Jurkat, Clone E6-1 (cell line): ENCODE measurements at places on chromosomes 6 and 20.
A peak's percentile ranks its signal among the peaks of the same experiment; 100 is the strongest.

DNA sequence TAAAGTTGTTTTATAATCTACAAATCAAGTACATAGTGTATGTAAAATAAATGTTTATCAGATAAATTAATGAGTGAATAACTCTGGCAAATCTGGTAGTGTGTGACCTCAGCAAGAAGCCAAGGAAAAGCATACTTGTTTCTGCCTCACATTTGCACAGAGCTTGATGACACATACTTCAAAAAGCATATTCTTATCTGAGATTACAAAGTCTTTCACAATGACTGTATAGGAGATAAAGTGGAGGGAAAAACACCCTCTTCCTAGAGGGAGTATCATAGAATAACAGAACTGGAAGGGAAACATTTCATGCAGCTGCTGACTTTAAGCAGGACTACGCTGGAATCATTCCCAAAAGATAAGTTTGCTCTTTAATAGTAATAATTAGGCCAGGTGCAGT lies 28.1 kb upstream of the AKAP7 start:
- DNase-seq = no peak

GRCh38 chr6:163776906-163777686 lies 362.6 kb downstream of the QKI start:
- DNase-seq = no peak

DNA sequence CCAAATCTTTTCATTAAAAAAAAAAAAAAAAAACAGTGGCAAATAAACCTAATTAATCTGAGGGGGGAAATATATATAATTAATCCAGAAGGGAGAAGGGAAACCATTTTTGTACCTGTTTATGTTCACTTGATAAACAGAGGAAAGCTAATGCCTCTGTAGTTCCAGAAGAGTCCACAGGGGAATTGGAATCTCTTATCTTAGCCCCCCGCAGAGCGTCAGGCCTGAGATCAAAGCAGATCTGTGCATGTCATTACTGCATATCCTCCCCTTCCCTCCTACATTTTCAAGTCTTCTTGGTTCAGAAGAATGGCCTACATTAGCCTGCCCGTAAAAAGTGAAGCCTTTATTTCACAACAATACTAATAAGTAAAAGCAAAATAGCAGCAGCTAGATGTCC lies 157.2 kb downstream of the PTPRT start:
- DNase-seq = peak; percentile 2

- no peak for DNase-seq
Observed at GRCh38 chr20:5072756-5073659, 46.8 kb downstream of the PCNA start.

- no peak for DNase-seq
Observed at GRCh38 chr6:68774843-68775242, 139.8 kb downstream of the ADGRB3 start.

DNA sequence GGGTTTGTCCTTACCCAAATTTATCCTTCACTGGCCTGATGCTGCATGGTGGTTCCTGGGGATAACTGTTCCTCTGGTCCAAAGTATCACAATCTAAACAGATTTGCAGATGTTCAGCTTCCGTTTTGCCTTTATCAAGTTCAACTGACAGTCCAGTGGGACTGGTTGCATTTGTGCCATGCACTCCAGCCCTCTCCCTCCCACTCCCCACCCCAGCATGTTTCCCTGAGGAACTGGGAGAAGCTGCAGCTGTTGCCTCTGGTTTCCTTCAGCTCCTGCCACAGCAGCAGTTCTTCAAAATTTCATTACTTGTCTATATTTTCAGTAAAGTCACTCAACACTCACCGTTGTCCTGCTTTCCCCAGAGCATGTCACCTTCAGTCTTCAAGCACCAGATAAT lies 39.5 kb upstream of the KIF16B start:
- DNase-seq = no peak

DNA sequence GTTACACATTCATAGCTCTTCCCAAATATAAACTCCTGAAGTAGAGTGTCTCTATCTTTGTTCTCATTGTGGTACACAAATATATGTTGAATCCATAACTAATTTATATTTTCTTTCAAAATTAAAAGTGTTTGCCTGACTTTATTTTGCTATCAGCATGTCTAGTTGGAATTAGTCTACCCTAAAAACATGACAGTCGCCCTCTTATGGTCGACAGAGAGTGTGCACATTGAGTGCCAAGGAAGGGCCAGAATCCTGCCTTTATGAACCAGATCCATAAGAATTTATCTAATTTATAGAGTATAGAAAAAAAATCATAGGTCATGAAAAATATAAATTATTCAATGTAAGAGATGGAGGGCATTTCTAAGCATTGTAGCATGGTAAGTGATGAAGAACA lies 12.3 kb upstream of the DEFB112 start:
- DNase-seq = peak; percentile 3

DNA sequence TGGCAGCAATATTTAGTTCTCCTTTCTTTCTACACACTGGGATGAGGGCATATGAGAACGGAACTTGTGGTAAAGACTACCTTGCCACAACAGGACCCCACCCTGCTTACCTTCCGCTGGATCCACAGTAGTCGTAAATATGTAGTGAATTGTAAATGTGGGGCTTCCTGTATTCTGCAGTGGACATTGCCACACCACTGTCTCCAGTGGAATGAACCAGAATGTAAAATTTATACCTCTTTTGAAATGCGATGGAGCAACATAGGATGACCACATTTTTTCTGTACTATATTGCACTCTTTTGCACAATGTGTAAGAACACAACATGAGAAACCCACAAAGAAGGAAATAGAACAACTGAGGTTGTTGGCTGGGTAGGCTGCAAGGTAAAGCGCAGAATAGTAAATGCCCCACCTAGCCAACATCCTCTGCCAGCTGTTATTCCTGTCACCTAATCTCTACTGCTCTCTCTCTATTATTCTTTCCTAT lies 16.1 kb upstream of the RIPOR2 start:
- peak; percentile 82 for DNase-seq

GRCh38 chr20:59117526-59117925 lies 46.1 kb upstream of the ZNF831 start:
- DNase-seq = no peak

DNA sequence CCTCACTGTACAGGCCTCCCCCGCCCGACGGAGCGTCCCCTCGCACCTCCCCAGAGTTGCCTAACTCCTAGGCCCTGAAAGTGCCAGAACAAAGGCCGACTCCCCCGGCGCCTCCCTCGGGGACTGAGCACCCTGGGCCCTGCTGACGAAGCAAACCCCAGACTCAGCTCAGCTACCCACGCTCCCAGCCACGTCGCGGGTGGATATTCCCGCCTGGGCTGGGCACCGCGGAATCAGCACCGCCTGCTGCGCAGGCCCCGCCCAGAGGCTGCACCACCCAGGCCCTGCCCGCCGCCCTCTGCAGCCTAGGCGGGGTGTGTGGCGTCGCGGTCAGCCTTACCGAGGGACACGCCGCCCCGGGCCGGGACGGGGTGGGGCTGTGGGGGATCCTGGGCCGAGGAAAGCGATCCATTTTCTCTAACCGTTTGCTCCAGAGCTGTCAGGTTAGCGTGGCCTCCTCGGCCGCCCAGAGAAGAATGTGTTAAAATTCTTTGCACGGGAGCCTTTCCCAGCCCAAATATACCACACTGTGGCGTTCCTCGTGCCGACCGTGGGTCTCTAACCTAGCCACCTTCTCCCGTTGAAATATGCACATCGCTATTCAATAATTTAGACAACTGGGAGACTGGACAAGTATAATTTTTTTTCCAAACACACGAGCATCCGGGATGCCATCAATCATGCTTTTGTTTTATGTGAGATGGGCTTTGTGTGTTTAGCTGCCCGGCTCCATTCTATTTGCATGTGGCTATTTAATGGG lies 31.4 kb downstream of the TFAP2A start:
- DNase-seq = no peak
